Sigmoid colon (tissue), 7 donors: ENCODE measurements at places on chromosomes 1 and 21. TPM values are rescaled to one million over a fixed set of nuclear protein-coding genes. Genes with fewer than 3 reads are reported as not detected.

GRCh38 chr21:42232176-42232825 is 13.4 kb downstream of the ABCG1 start:
- DNase-seq: peak; percentile 61

- no peak for DNase-seq
Observed at GRCh38 chr1:224799083-224799482, 130.4 kb upstream of the DNAH14 start.

The MMEL1 gene
- polyA plus RNA-seq: 37.2 TPM

GRCh38 chr1:158941317-158941716 is 10.0 kb downstream of the PYHIN1 start:
- no peak for DNase-seq

DNA sequence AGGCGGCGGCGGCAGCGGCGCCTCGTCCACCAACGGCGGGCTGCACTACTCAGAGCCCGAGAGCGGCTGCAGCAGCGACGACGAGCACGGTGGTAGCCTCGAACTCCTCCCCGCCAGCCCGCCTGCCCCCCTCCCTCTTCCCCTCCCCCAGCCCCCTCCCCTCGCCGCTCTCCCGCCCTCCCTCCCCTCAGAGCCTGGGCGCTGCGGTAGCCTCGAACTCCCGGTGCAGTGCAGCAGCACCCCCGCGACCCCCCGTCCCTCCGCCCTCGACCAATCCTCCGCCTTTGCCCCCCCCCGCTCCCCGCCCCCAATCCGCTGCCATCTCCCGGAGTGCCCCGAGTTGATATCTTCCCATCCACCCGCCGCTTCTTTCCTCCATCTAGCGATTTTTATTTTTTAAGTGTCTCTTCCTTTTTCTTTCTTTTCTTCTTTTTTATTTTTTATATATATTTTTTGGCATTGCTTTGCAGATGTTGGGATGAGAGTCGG is 516 bp downstream of the RCOR3 start:
- peak; percentile 85 for DNase-seq

GRCh38 chr1:96074876-96075577 is 646.6 kb upstream of the PTBP2 start:
- DNase-seq: no peak

DNA sequence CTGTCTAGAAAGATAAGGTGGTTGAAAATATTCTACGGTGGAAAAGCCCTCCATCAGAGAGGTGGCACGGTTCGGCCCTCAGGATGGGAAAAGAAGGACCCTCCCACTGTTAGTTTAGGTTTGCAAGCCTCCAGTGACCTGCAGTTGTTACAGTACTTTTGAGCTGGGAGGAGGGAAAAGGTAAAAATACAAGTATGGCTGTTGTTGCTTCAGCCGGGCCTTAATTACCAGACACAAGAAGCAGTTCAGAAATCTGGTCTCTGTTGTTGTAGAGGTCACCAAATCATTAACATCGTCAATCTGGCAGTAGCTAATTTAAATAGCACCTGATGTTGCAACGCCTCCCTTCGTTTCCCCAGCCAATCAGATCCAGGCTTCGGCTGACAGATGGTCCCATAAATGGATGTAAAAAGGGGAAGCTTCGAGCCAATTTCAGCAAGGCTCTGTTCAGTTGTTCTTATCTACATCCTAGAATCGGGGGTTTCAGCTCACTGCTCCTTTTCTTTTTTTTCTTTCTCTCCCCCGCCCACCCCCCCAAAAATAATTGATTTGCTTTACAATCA is at the start of gene ELAVL4:
TSS of gene ELAVL4 (plus strand) at position 424 of the 563 bp plus-strand sequence. CDS start 270 bp downstream, outside the sequence.
- no peak for DNase-seq

DNA sequence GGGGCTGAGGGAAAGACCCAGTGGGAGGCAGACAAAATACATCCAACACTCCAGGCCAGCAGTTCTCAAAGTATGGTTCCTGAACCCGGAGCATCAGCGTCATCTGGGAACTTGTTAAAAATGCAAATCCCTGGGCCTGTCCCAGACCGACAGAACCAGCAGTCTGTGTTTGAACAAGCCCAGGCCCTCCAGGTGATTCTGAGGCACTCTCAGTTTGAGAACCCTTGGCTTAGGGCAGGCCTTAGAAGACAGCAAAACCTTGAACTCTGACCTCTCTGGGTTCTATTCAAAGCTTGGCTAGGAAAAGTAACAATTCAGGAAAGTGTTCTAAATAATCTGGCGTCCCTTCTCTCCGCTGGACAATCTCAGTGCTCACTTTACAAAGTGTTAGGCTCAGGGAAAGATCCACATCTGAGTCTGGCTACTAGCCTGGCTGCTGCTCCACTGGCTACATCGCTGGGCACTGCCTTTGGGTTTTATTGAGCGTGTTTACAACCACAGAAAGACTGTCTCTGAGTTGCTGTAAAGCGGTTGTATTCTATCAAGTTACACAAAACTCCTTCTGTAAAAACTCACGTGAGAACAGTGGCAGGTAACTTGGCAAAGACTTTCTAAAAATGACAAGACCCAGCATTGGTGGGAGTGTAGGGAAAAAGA is 166.1 kb downstream of the HIVEP3 start:
- DNase-seq: peak; percentile 26

The NBPF8 gene
- polyA plus RNA-seq: 2.4 TPM

The JAM2 gene
- 5.8 TPM for polyA plus RNA-seq

DNA sequence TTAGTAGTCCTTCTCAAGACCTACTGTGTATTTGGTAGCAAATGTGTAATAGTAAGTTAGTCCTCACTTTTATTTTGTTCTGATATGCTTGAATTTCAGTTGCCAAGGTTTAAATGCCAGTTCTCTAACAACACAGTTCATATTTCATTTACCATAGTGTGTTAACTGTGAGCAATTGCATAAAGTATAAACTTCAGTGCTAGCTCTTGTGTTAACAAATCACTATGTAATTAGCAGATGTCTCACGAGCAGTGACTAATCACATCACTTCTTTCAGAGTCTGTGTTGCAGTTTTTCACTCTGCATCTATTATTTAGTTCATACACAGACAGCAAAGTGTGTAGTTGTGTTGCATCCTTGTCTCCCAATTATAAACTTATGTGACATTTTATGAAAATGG is 47.8 kb downstream of the ZMYM4 start:
- DNase-seq: no peak
